ENCODE measurements at places on chromosomes 12 and 14.

DNA sequence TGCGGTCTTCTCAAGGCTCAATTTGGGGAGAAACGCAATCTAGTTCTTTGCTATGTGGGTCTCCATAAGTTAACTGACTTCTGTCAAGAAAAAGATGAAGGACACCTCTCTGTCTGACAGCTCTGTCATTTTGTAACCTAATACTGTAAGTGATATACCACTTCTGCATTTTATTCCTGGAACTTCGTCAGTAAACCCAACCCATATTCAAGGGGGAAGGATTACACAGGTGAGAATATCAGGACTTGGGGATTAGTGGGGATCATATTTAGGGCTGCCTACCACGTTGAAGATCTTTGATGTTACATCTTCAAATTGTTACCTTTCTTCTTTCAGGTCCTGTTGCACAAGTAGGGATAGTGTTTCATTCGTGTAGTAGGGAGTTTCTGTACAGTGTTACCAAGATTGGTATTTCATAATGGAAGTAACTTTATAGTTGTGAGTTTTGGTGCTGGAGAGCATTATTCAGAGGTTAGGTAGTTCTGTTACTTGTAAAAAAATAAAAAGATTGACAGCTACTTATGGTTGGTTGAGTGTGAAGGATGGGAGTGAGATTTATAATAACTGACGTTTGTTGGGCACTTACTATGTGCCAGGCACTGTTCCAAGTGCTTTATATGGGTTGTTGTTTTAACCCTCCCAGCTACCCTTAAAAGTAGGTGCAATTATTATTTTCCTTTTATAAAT is 1.6 kb downstream of the TMEM260 start:
- no peak for DNase-seq

DNA sequence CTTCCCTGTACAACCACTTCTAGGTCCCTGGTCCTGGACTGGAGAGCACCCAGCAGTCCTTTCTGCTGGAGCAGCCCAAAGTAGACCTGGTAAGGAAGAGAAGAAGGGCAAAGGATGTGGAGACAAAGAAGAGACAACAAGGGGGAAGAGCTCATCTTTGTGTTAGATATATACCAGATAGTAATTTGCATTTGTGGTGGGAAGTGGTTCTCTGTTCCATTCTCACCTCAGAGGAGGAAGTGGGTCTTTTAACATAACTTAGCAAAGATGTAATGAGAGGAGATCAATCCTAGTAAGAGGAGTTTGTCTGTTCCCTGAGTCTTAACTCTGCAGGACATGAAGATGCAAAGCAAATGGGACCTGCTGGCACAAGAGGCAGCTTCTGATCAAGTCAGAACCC is 8.0 kb downstream of the CCDC198 start:
- DNase-seq = peak; percentile 44

DNA sequence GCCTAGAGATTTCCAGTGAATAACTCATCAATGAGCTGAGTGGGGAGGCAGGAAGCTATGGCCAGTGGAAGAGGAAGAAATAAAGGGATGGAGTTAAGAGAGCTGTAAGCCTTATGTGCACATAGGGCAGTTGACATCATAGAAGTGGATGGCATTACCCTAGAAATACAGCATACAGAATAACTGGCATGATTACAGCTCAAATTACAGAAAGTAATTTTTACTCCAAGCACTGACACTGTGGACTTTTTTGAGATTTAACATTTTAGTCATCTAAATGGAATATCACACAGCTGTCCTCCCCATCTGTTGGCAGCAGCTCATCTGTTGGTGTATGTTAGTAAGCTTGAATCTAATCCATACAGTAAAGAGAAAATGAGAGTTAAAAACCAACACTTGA is 5.4 kb upstream of the IPO8 start:
- no peak for DNase-seq

DNA sequence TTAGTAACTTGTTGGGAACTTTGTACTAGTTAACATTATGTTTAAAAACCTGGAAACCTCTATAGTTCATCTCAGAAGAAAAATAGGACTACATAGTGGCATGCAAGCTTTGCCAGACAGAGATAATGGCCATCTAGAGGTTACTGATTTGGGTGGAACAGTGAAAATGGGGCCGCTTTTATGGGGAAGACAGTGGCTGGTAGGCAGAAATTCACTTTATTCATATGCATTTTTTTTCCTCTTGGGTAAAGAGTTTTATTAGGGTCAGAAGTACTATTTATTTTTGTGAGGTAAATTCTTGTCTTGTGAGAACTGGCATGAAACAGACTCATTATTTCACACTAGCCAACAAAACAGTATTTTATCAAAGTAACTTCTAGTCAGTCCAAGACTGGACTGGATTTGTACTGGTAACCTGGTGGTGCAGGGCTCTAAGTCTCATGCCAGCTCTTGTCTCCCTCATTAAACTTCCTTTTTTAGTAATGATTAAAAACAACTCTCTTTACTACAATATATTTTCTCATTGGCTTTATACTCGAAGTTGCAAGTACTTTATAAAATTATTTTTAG is 345.8 kb downstream of the RAD51B start:
- DNase-seq = no peak

DNA sequence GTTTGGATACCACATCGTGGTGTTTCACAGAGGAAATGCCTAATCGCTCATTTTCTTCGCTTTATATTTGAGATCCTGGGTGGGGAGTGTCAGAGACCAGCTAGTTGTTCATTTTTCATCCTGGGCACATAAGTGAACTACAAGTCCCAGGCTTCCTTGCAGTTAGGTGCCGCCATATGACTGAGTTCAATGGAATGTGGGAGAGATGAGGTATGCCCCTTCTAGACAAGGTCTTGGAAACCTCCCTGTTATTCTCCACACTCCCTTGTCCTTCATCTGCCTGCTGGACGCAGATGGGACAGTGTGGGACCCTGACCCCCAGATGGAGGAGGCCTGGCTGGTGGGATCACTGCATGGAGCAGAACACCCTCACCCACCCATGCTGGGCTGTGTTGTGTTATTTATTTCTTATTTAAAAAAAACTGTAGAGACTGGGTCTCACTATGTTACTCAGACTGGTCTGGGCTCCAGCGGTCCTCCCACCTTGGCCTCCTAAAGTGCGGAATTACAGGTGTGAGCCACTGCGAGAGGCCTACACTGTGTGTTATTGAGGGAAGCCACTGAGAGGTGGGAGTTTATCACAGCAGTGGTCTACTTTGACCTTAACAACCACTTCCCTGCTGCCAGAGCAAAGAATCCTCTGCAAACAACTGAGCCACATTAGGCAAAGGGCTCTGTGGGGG is 42.9 kb upstream of the VRK1 start:
- DNase-seq = no peak

DNA sequence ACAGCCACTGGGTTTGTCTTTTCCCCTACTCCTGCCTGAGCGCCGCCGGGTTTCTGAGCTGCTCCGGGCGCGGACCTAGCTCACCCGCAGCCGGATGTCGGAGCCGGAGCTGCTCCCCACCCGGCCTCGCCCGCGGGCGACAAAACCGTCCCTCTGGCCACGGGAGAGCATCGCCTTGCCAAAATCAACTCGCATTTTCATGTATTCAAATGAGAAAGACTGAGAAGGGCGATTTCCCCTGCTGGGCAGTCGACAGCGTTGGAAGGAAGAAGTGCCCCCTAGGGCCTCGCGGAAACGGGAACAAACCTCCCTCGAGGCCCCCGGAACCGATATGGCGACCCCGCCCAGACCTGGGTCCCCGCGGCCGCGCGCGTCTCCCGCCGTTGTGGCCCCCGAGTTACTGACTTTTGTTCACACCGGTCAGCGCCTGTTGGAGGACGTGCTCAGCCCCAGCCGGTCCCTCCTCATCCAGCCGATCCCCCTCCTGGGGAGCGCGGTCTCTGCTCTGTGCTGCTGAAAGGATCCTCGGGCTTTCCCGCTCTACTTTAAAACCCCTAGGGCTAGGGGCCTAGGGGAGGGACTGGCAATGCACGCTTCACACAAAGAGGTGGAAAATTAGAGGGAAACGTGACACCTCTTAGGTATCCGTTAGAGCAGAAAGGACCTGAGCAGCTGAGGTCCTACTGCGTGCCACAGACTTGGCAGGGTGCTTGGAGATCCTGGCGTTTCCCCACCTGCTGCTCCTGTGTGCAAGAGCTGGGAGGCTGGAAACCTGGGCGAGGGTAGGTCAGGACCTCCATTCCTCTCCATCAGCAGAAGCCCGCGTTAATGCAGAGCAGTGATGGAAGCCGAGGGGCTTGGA is 4.3 kb downstream of the TTC6 start:
- no peak for DNase-seq

DNA sequence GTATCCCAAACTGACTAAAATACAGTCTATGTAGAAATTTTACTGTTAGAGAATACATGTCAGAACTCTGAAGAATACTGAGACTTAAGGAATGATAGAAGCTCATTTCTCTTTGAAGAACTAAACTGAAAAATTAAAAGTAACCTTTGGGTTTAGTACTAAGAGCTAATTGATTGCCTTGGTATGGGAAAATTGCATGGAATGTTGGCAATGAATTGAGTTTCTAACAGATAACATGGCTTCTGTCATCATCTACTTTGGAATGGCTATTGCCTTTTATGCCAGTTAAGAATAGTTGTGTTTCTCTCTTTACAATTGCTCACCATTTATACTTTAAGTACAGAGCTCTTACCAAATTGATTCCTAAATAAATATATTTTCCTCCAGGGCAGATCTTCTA is 308.8 kb upstream of the SYT1 start:
- DNase-seq = no peak

DNA sequence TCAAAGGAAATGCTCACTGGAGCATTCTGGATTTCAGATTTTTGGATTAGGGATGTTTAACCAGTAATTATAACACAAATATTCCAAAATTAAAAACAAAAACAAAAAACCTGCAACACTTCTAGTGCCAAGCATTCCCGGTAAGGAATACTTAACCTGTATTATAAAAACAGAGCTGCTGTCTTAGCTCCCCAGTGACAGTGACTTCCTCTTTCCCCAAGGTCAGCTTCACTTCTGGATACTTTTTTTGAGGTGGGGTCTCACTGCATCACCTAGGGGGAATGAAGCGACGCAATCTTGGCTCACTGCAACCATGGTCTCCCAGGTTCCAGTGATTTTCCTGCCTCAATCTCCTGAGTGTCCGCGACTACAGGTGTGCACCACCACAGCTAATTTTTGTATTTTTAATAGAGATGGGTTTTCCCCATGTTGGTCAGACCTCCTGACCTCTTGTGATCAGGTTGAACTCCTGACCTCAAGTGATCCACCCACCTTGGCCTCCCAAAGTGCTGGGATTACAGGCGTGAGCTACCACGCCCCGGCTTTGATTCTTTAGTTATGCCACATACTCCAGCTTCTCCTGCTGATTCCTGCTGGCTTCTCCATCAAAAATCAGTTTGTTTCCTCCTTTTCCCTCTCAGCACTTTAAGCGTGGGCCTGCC is 15.9 kb downstream of the PPP1CC start:
- no peak for DNase-seq

GRCh38 chr12:31618228-31619025 is 27.5 kb upstream of the DENND5B start:
- DNase-seq = no peak

- DNase-seq = no peak
Measured at GRCh38 chr14:68308726-68309520, 483.9 kb downstream of the ZFP36L1 start.

DNA sequence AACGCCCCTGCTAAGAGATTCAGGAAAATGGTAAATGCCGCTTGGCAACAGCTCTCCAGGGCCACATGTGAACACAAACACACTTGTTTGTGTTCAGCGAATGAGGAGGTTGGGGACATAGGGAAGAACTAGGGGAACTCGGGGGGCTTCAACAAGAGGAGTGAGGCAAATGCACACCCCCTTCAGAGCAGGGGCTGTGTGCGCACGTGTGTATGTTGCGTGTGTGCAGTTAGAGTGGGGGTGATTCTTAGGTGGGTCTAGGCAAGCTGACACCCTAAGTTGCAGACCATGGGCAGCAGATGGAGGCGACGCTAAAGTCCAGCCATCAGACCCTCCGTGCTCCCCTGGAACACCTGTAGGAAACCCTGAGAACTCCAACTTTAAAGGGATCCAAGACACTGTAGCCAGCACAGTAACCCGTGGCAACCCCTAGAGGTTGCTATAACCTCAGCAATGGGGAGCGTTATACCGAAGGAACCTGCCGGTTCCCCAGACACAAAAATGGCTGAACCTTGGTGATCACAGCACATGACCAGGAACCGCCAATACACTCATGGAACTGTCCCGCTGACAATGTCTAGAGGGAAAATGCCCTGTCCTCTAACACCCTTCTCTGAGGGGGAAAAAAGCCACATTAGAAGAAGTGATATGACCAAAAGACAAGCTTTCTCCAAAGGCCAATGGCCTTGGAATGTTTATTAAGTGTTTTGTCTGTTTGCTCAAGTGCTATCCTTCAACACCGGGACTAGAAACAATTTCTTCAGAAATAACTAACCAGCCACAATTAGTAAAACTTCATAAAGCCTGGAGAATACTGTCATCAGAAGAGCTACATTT is 86.5 kb upstream of the CEP83 start:
- DNase-seq = peak; percentile 60

GRCh38 chr12:56878010-56878339 is 56.2 kb downstream of the SDR9C7 start:
- no peak for DNase-seq

GRCh38 chr12:101076921-101077320 is 133.1 kb downstream of the SLC5A8 start:
- no peak for DNase-seq

DNA sequence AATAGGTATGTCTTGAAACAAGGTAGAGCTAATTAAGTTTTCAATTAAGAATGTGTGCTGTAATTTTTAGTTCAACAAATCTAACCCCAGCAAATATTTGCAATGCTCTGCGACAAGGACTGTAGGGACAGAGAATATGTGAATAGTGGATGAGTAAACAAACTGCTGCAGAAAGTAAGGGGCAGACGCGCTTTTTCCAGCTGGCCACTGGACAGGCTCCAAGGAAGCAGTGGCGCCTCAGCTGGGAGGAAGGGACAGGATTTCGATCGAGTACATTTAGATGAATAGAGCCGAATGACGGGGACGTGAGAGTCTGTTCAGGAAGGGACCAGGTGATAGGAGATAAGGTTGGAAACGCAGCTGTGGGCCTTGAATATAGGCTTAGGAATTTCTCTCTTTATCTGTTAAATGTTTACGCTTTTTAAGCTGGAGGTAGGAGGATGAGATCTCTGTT is 69.3 kb downstream of the ELK3 start:
- no peak for DNase-seq

DNA sequence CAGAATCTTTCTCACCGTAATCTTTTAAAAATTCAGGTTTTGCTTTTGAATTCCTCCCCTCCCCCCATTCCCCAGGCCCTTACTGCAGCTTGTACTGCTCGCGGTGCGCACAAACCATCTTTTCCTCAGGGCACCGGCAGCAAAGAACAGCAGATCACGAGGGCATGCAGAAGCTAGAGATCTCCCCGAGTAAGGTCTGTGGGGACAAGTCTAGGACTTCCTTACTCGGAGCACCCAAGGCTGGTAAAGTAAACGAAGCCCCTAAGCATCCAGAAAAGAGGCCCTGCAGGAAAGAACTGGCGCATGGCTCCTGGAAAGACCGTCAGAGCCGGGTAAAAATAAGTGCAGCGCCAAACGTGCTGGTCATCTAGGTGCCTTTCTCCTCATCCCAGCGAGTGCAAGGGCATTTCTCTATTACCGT is 727 bp downstream of the LDHB start:
- DNase-seq = peak; percentile 23
